ENCODE measurements at places on chromosomes 2 and 18.

DNA sequence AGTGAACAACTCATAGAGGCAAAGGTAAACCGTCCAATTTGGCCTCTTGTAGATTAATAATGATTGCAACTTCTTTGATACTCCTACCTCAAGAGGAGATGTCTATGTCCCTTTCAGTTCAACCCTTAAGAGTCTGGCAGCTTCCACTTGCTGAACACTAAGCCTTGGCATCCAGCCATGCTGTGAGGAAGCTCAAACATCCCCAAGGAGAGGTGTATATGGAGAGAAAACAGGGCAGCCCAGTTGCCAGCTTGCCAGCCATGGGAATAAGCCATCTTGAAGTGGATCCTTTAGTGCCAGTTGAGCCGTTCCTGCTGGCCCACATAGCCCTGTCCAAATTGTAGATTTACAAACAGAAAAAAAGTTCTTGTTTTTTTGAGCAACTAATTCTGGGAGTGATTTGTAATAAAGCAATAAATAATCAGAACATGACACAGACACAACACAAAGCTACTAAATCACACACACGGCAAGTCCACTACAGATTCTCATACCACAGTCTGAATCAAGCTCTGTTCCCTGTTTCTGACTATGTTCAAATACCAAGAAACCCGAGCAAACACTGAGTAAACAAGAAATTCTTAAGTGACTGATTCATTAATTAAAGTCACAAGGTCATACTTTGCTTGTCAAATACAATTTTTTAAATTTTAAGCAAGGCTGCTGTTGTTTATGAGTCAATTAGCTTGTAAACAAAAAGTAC is 96.1 kb downstream of the PID1 start:
- DNase-seq, result no peak

DNA sequence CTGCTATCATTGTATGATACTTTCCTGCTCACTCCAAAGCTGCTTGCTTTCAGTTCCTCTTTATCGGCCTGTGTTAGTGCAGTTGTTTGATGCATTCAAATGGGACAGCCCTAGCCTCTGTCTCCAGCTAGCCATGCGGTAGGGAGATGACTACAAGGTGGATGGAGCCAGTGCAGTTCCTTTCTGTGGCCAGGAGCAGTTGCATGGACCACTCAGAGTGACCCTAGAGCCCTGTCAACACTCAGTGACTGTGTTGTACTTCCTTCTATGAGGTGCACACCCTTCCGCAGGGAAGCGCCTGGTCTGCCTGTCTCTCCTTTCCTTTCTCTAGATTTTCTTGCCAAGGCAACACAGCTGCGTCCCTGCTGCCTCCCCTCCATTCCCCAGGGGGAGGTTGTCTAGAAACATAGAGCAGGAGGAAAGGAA is 33.8 kb downstream of the KCNS3 start:
- no peak for DNase-seq

GRCh38 chr2:26483957-26484565 is 6.1 kb upstream of the OTOF start:
- DNase-seq, result no peak

DNA sequence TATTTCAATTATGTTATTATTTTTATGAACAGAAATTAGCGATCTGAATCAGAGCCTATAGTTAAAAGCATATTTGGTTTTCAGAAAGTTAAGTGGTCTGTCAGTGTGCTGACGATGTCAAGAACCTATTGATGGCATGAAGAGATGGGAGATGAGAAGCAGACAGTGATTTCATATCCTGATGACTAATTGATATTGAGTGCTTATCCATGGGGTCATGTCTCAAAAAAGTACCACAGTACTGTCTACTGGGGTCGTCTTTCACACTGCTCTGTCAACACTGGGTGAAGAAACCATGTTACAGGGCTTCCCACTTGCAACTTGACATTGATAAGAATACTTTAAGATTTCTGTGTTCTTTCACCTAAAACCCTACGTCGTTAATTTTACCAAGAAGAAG is 297.1 kb downstream of the AFF3 start:
- DNase-seq, result no peak

DNA sequence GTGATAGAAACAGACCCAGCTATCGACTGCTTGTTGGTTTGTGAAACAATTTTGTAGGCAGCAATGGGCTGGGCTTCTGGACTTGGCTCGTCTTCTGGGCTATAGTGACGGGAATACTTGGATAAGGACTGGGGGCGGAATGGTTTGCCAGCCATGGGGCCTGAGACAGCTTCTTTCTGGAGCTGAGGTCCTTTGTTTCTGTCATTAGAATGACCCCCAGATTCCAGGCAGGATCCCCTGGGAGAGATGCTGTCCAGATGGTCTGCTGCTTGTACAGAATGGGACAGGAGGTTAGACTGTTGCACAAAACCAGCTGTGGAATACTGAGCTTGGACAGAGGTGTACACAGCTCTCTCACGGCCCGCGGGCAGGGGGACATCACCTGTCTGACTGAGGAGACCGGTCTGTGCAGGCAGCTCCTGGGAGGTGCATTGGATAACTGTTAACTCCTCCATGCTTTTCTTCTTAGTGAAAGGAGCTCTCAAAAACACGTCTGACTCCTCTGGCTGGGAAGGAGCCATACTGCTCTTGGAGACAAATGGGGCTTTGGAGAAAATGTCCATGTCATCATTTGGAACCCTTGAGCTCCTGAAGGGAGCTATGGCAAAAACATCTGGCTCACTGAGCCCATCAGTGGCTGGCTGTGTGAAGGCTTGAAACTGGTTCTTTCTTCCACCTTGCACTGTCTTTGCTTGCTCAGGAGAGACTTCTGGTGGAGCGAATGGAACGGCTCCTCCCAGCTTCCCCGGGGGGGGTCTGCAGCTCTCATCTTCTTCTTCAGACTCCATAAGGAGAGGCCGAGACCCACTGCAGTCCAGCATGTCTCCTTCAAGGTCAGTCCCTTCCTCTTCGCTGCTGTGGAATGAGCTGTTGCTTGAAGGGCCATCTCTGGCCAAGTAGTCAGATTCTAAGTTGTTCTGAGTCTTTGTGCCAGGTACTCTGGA is 28.6 kb upstream of the NFU1 start:
- no peak for DNase-seq

- DNase-seq, result no peak
Measured at GRCh38 chr2:147173798-147174197, 671.0 kb upstream of the ACVR2A start.

GRCh38 chr2:45839508-45840251 is 188.2 kb downstream of the PRKCE start:
- no peak for DNase-seq

DNA sequence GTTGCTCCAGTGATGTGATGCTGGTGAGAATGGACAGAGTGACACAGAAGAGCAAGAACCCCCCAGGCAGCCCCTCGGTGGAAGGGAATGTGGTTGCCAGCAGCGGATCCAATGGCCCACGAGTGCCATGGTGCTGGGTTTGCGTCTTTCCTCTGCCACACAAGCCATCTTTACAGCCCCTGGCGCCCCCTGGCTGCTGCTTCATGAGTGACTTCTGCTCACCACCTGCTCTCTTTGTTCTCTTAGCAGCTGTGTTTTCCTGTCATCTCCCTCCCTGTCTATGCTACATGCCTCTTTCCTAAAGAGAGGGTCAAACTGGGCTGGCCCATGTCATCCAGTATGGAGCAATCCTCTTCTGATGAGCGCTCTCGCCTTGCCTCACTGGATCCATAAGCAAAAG is 300.0 kb upstream of the SMIM21 start:
- no peak for DNase-seq

DNA sequence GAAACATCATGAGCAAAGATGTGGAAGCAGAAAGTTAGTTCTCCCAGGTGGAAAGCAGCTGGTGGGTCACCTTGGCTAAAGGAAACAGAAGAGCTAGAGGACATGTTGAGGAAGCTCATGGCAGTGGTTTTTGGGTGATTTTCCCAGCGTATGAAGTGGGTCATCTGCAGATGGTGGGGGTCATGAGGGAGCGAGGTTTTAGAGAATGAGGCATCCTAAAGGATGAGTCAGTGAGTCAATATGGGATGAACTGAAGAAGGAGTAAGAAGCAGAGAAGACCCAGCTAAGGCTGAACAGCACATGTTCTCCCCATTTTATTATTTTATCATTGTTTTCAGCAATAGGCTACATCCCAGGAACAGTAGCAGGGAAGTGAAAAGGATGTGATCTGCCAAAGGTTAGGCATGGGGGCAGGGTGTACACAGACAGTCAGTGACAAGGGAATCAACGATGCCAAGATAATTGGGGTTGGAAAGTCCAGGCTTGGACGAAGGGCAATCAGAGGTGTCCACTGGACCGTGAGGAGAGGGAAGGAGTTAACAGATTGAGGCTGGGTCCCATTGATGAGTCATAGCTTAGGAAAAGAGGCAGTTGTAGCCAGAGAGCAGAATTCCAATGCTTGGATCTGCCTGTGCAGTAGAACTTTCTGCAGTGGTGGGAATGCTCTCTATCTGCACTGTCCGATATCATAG is 289.3 kb upstream of the RAB12 start:
- no peak for DNase-seq

Data from nucleus accumbens (tissue), 56 donors.